ENCODE measurements at places on chromosomes 1 and 21.

- H3K36me3 ChIP-seq = no peaks in the 10 kb centered on the region
- DNase-seq = no peak
- no peak overlapping the region for H3K27ac ChIP-seq
- no peak overlapping the region for H3K4me3 ChIP-seq
- peaks cover 12% of the 10 kb centered on the region for H3K4me1 ChIP-seq
- H3K27me3 ChIP-seq = no peaks in the 10 kb centered on the region
These were observed 22.4 kb upstream of the ABCD3 start for GRCh38 chr1:94395748-94396309.

GRCh38 chr1:243850452-243851256 lies 611 bp upstream of the AKT3 start:
- peak; percentile 86 for DNase-seq
- H3K4me1 ChIP-seq = no peaks in the 10 kb centered on the region
- no peaks in the 10 kb centered on the region for H3K27me3 ChIP-seq

GRCh38 chr1:156151093-156151688 lies 2.2 kb upstream of the SEMA4A start:
- no peak overlapping the region for H3K4me3 ChIP-seq
- H3K27ac ChIP-seq = no peak overlapping the region
- H3K4me1 ChIP-seq = peaks cover 27% of the 10 kb centered on the region
- H3K27me3 ChIP-seq = no peaks in the 10 kb centered on the region
- DNase-seq = no peak
- no peaks in the 10 kb centered on the region for H3K36me3 ChIP-seq

GRCh38 chr1:30046751-30047150 lies 676.6 kb downstream of the MATN1 start:
- H3K27ac ChIP-seq = no peak overlapping the region
- H3K27me3 ChIP-seq = no peaks in the 10 kb centered on the region

DNA sequence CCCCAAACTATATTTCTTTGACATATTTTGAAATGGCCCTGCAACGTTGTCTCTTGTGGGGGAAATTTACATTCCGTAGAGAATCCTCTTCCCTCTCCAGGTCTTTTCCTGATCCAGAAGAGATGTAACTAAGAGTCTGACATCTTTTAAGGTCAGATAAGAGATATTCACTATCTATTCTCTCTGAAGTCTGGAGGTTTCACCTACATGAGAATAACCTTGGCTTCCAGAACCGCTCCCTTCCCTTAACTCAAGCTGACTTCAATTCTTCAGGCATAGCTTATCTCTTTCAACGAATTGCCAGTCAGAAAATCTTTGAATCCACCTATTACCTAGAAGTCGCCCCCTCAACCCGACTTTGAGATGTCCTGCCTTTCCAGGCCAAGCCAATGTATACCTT lies 9.9 kb downstream of the FCRLB start:
- H3K27me3 ChIP-seq = peaks cover under 1% of the 10 kb centered on the region
- no peaks in the 10 kb centered on the region for H3K36me3 ChIP-seq
- no peak overlapping the region for H3K27ac ChIP-seq
- DNase-seq = no peak

Measured in H9 (cell line).